ENCODE measurements at places on chromosomes 3 and 15. TPM values are rescaled to one million over a fixed set of nuclear protein-coding genes. Genes with fewer than 3 reads are reported as not detected.

- no peak for DNase-seq
Observed at GRCh38 chr3:188185717-188186251, 31.8 kb downstream of the LPP start.

- no peak for DNase-seq
Observed at GRCh38 chr3:53941184-53941583, 49.5 kb upstream of the SELENOK start.

- no peak for DNase-seq
Observed at GRCh38 chr3:170790647-170791046, 79.3 kb downstream of the RPL22L1 start.

GRCh38 chr3:53599771-53600170, 105.4 kb downstream of the CACNA1D start:
- no peak for DNase-seq

- no peak for DNase-seq
Observed at GRCh38 chr3:170867143-170867937, 2.7 kb downstream of the RPL22L1 start.

DNA sequence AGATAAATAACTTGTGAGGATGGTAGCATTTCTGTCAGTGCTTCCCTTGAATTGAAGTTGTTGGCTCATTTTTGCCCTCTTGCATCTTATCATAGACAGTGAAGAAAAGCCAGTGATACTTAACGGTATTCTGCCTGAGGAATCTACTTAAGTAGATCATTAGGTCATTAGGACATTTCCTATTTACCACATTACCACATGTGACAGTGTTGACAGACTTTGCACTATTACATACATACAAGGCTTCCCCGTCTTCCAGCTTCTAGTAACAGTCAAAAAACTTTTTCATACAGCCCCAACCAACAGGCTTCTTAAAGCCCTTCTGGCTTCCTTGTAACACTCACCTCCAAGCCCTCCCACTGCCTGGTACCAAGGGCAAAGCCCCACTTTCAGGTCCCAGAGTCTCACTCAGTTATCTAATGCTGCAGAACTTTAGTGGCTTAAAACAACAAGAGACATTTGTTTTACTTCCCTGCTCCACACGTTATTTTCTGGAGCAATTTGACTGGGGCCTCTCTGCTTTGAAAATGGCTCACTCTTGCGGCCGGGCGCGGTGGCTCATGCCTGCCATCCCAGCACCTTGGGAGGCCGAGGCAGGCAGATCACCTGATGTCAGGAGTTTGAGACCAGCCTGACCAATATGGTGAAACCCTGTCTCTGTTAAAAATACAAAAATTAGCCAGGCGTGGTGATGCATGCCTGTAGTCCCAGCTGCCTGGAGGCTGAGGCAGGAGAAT, 40.0 kb downstream of the ASB7 start:
- DNase-seq: no peak

GRCh38 chr3:139267300-139268246, 76.2 kb upstream of the MRPS22 start:
- DNase-seq: no peak

GRCh38 chr3:13851997-13852637, 27.8 kb downstream of the WNT7A start:
- no peak for DNase-seq

DNA sequence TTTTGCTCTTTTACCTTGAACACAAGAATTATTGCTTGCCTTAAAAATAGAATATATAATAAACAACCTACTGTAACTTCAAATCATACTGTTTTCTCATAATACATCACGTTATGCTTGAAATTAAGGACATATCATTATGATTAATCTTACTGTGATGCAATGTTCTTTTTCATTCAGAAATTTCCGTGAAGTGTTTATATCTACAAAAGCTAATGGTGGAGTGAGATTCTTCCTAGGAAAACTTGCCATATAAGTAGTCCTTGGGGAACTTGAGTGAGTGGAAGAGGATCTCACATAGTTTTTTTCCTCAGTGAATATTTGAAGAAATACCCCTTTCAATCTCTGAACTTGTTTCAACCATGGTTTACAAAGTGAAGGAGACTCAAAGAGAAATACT, 498.7 kb upstream of the CBLB start:
- DNase-seq: no peak

GRCh38 chr3:151835751-151836525, 22.0 kb downstream of the AADAC start:
- DNase-seq: no peak

DNA sequence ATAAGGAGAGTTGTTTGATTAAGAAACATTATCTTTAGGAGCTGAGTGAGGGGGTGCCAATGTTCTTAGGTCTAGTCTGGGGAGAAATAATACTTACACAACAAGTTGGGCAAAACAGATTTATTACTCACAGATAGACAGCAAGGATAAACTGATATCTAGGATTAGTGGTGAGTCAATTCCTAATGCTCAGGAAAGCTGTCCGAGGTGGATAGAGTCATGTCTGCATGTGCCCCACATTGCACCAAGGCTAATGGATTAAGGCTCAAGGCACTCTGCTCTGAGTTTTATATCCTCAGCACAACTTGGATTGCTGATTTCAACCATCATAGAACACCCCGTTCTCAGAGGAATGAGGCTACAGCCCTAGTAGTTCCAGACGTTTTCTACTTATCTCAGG, 1042.3 kb downstream of the OTOL1 start:
- DNase-seq: no peak

GRCh38 chr3:186852994-186853393, 10.5 kb downstream of the ADIPOQ start:
- DNase-seq: no peak

- DNase-seq: no peak
Observed at GRCh38 chr15:66766282-66767230, 64.5 kb downstream of the SMAD6 start.

DNA sequence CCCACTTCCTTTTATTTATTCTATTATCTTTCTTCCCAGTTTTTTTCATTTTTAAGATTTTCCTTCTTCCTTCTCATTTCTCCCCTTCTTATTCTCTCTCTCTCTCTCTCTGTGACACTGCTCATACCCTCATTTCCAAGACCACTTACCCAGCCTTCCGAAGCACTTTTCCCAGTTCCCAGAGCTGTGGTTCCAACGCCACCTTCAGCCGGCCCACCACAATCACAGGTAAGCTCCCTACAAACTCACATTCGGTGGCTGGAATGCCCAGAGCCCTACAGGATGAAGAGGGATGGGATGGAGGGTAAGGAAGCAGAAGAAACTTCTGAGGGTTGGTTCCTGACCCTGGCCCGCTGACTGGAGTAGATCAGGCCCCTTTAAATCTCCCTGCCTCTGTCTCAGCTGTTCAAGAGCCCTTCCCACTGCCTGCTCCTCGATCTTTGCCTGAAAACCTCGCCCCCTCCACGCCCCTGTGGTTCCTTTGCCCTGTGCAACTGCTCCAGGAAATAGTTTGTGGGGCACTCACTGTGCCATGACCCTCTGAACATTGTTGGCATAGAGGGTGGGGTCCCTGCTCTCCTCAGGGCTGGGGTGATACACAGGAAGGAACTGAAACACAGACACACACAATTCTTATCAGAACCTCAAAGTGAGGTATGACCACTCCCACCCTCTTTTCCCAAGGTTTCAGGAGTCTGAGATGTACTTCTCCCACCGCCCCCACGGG, 4.8 kb downstream of the LPCAT4 start:
- no peak for DNase-seq

GRCh38 chr15:71651750-71652186, 158.6 kb upstream of the NR2E3 start:
- DNase-seq: no peak

DNA sequence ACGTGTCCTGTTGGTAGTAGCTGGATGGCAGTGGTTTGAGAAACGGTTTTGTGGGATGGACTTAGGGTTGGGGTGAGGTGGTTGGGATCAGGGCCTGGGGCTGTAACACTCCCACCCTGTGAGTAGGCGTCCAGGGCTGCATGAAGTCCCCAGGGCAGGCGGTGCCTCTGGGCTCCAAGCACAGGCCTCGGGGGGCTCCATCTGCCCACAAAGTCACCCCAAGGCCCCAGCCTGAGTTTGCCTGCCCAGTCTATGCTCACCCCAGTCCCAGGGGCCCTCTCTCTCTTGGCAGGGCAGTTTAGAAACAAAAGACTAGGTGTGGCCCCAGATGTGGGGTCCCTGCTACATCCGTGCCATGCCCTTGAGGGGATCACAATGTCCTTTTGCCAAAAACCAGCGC, 86.9 kb upstream of the PRR23E start:
- DNase-seq: no peak

DNA sequence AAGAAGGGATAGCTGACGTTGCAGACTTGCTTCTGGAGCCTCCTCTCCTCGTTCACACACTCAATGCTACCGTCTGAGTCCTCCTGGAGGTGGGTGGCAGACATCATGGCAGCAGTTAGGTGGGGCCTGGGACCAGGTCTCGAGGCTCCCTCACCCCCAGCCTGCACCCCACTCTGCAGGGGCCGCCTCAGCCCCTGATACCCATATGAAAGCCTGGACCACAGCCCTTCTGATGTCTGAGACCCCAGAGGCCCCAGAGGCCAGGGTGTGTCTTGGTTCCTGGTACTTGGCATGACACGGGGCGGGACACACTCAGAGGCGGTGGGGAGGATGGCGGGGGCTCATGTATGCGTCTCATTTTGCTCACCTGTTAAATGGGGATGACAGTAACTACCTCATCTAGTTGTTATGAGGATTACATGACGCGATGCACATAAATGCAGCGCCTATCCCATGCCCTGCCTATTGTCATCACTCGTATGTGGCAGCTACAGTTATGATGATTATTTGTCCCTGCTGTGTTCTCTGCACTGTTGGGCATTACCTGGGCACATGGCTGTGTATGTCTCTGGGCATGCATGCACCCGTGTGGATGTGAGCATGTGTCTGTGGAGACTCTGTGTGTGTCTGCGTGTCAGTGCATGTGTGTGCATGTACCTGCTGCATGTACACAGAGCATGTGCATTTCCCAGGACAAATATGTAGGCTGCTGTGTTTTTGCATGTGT, 39.9 kb downstream of the FEM1B start:
- no peak for DNase-seq

GRCh38 chr3:37852771-37853170, 8.9 kb upstream of the CTDSPL start:
- no peak for DNase-seq

GRCh38 chr3:16063603-16064002, 110.9 kb upstream of the GALNT15 start:
- DNase-seq: no peak

GRCh38 chr3:144375088-144375487, 403.5 kb downstream of the DIPK2A start:
- DNase-seq: no peak

DNA sequence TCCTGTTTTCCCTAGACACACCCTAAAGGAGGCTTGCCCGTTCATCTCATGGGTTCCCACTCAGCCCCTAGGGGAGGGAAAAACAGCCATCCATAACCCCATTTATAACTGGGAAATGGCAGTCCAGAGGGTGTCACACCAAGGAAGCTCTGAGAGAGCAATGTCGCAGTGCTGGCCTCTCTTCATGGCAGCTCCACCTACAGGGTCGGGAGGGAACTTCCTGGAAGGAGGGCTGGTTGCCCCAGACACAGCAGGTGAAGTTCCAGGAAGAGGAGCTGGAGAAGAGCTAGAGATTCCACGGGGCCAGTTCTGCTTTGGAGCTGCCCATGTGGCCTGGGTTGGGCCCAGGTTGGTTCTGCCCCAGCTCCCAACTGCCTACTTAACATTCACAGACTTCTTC, 22.3 kb upstream of the LINGO1 start:
- no peak for DNase-seq

Gene CELF6
- 3.6 TPM for polyA plus RNA-seq

Gene EOMES
- 0.31 TPM for polyA plus RNA-seq

Gene GTF2E1
- 13.2 TPM for polyA plus RNA-seq

Gene APOD
- polyA plus RNA-seq: 5.8 TPM

Gene SMCO1
- 0.09 TPM for polyA plus RNA-seq

Gene MTFMT
- 19.1 TPM for polyA plus RNA-seq

Gene PRR23A
- polyA plus RNA-seq: not detected

Gene MNS1
- polyA plus RNA-seq: 12.3 TPM

Gene NEK10
- polyA plus RNA-seq: 6.2 TPM

Gene CA12
- polyA plus RNA-seq: 1.8 TPM

Gene ZMYND10
- polyA plus RNA-seq: 20.9 TPM

Gene CELSR3
- polyA plus RNA-seq: 0.56 TPM

Gene GOLGA6L4
- polyA plus RNA-seq: 29.6 TPM

Gene ABHD17C
- polyA plus RNA-seq: 30.9 TPM

Gene ZNF80
- 0.10 TPM for polyA plus RNA-seq

Gene FOXL2NB
- polyA plus RNA-seq: 0.04 TPM
